ENCODE measurements at places on chromosomes 7 and 10.
A peak's percentile ranks its signal among the peaks of the same experiment; 100 is the strongest.

GRCh38 chr7:111014079-111014478, 76.8 kb upstream of the LRRN3 start:
- DNase-seq: no peak

DNA sequence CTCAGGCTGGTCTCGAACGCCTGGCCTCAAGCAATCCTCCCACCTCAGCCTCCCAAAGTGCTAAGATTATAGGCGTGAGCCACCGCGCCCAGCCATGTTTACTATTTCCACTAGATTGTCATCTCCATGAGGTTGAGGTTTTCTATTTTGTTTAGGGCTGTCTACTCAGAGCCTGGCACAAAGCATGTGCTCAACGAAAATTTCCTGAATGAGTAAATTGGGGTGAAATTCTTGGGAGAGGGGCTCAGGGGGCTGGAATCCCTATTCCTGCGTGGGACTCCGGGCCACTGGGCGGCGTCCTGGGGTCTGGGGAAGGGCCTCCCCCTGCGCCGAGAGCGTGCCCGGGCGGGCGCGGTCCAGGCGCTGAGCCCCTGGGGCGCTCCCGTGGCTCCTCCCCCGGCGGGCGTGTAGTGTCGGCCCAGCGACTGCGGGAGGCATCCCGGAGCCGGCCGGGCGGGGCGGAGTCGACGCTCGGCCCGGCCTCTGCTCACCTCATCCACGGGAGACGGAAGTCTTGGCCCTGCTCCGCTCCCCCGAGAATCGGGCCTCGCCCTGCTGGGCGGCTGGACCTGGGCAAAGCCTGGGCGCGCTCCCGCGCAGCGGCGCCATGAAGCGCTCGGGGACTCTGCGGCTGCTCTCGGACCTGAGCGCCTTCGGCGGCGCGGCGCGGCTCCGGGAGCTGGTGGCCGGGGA, at the start of gene HPS6:
HPS6 (plus strand) TSS at position 482 of the 693 bp plus-strand sequence; CDS start at position 608, 126 bp downstream.
- DNase-seq: peak; percentile 87

GRCh38 chr7:51040787-51041186, 258.1 kb upstream of the GRB10 start:
- no peak for DNase-seq

DNA sequence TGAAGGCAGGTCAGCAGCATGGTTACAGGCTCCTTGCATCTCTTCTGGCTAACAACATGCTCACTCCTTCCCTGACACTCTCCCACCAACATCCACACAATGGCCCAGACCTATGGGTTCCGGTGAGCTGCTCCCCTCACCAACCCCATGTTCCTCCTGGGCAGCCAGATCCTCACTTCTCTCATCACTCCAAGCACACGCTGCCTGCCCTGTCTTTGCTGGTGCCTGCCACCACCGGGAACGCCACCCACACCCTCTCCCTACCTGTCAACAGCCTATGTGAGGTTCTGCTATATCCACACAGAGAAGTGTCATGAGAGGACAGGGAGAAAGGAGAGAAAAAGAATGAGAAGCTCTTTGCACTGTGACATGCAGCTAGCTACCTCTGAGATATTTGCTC, 14.6 kb downstream of the PARP12 start:
- DNase-seq: no peak

- DNase-seq: no peak
These were observed 22.4 kb upstream of the NUB1 start for GRCh38 chr7:151319189-151319588.

GRCh38 chr10:68253346-68253745, 21.4 kb upstream of the ATOH7 start:
- no peak for DNase-seq

DNA sequence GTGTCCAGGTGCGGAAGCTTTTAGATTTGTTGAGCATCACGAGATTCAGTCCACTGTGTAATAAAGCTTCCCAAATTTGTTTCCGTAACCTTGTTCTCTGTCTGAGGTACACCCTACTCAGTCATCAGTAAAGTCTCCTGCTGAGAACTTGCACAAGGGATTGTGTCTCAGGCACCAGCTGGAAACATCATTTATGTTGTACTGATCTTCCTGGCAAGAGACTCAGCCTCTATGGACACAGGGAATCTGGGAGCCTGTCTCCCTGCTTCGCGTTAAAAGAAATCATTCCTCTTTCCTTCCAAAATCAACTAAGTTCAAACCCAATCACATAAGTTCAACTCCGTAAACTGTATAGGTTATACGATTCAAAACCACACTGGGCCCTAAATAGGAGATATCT, 336.8 kb downstream of the GPR37 start:
- no peak for DNase-seq

- no peak for DNase-seq
These were observed 2.9 kb downstream of the NFKB2 start for GRCh38 chr10:102398172-102399020.

- DNase-seq: no peak
These were observed 122.6 kb downstream of the MICU1 start for GRCh38 chr10:72503241-72503640.

GRCh38 chr10:87547734-87548311, 43.1 kb downstream of the MINPP1 start:
- no peak for DNase-seq

GRCh38 chr10:103709341-103709920, 145.9 kb downstream of the SH3PXD2A start:
- DNase-seq: no peak

DNA sequence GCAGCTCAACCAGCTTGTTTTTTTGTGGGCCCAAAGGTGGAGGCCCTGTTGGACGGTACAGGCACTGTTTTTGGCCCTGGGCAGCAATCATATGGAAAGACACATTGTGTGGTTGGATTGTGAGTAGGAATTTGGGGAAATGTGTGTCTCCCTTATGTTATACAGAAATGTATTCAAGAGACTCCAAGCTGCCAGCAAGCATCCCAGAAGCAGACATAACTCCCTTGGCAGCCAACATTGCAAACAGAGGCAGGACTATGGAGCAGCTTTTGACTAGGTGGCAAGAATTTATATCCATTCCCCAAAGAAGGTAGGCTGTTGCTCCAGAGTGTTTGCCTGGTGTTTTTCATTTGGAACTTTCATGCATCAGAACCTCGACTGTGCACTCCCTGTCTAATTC, 104.9 kb downstream of the BUB3 start:
- no peak for DNase-seq

- no peak for DNase-seq
These were observed 144.1 kb downstream of the C10orf105 start for GRCh38 chr10:71575451-71575850.

GRCh38 chr7:134014935-134015334, 112.2 kb upstream of the LRGUK start:
- DNase-seq: no peak

DNA sequence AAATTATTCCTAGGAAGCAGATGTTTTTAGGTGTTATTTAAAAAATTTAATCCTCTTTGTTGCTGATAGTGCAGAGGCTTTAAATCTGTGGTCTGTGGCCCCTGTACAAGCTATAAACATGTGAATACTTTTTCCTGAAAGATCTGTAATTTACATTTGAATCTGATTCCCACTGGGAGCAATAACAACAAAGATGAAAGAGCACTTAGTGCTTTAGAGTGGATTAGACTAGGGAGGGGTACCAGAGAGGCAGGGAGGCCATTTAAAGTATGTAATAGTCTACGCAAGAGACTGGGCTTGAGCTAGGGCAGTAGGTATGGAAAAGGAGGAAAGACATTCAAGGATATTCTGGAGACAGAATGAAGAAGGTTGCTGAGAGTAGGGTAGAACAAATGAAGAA, 19.1 kb downstream of the BTRC start:
- no peak for DNase-seq

- no peak for DNase-seq
These were observed 29.3 kb downstream of the ARL4A start for GRCh38 chr7:12716722-12717121.

DNA sequence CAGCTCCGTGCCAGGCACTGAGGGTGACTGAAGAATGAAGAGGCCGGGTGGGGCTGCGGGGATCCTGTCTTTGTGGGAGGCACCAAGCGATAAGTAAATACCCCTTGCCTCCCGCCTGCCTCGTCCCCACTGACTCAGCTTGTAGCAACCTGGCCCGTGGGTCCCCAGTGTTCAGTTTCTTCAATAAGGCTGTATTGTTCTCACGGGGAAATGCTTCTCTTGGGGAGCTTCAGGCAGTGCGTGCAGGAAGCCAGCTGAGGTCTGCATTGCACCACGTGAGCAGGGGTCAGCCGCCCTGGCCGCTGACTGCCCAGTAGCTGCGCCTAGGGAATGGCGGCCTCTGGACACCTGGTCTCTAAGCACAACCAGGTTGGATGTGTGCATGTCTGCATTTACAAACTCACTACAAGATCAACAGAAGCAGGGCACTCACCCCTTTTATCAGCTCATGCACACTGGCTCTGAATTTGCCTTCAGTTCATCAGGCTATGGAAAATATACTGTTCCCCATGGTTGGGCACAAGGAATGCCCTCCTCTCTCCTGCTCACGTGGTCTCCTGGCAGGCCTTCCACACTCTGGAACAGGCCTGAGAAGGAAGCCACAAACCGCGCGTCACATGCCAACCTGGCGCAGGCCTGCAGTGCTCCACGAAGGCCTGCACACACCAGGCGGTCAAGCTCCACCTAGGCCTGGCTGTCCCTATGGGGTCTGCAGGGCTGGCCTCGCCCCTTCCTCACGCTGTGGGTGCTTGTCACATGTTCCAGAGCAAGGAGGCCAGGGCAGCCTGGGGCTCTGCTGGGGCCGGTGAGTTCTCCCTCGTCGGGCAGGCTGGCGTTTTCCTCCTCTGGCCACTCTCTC, 135.7 kb upstream of the RNF32 start:
- DNase-seq: no peak

DNA sequence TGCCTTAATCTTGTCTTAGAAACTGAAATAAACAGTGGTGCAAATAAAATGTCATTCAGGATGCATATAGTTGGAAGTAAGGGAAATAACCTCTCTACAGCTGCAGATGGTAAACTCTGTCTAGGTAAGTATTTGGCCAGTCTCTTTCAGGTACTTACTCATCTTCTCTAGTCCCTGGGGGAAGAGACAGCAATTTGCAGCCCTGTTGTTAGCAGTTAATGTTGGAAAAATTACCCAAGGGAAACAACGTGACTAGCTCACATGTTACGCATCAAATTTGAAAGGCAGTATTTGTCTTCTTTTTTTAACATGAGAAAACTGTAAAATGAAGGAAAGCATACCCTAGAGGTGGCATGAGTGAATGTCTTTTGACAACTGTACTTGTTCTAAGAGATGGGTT, 3.2 kb upstream of the HUS1 start:
- DNase-seq: no peak

- DNase-seq: no peak
These were observed 435.6 kb upstream of the FOXK1 start for GRCh38 chr7:4246536-4246935.

DNA sequence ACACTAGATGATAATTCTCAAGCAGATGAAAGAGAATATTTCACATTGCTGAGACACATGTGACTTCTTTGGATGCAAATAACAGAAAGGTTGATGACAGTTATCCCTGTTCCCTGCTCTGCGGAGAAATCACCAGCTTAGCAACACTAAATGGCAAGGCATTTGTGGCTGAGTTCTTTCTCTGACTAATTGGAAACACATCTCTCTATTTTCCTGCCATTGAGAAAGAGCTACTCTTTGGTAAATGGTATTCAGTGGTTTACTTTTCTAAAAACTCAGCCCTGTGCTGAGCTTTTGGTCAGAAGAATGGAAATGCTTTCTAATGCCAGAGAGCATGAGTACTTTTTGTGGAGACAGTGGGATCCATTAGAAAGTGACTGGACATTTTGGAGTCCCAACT, 771.4 kb downstream of the LRMDA start:
- no peak for DNase-seq

- no peak for DNase-seq
These were observed 182.1 kb upstream of the NAMPT start for GRCh38 chr7:106466867-106467266.

GRCh38 chr10:49600046-49600445, 10.1 kb upstream of the SLC18A3 start:
- DNase-seq: no peak

DNA sequence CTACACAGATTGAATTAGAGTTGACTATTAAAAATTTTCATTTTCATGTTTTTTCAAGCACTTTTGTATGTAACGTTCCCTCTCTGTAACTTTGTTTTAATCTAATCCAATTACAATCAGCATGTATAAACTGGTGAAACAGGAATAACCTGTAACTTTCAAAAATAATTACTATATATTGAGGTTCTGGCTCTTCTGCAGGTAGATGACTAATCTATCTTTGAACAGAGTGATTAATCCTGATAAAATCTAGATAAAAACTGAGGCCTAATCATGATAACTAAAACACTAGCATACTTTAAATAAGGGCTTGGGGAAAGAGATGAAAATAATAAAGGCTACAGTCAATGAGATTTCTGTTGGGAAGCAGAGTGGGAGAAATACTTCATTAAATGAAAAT, 101.6 kb upstream of the KCND2 start:
- no peak for DNase-seq

GRCh38 chr7:132030086-132030568, 473.7 kb upstream of the PODXL start:
- DNase-seq: no peak

- no peak for DNase-seq
These were observed 587.5 kb upstream of the MGMT start for GRCh38 chr10:128879441-128880140.

DNA sequence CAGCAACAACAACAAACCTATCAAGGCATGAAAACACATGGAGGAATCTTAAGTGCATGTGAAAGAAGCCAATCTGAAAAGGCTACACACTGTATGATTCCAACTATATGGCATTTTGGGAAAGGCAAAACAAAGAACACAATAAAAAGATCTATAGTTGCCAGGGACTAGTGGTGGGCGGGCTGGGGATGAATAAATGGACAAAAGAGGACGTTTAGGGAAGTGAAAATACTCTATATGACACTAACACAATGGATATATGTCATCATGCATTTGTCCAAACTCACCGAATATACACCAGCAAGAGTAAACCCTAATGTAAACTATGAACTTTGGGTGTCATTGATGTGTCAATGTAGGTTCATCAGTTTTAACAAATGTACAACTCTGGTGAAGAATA, 89.1 kb downstream of the SEMA3E start:
- DNase-seq: no peak

GRCh38 chr10:20265146-20265545, 448.9 kb downstream of the PLXDC2 start:
- no peak for DNase-seq

DNA sequence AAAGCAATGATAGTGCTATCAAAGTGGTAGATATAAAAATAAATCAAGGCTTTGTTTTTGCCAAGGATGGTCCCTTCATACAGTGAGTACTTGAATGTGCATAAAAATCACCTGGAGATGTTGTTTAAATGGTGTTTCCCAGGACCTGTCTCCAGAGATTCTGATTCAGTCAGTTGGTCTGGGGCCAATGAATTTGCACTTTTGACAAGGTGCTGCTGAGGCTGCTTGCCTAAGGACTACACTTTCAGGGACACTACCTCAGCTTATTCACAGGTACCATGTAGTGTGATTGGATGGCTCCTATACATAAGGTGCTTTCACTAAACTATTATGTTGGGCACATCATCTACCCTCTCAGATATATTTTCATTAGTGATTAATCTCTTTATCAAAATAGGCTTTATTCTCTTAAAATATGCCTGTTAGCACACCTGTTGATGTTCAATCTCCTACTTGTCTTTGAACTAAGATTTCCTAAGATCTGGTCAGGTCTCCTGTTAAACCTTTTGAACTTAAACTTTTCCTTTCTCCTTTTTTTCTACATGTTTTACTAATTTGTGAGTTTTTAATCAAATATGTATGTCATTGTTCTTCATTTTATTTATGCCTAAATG, 24.3 kb downstream of the CAPZA2 start:
- DNase-seq: no peak

GRCh38 chr10:21724687-21725367, 190.8 kb downstream of the MLLT10 start:
- DNase-seq: no peak

Data from stimulated activated CD8-positive, alpha-beta memory T cell treated with anti-CD3 and anti-CD28 coated beads, Interleukin-15, amount 100 ng/mL, for 48 hours (primary cell).